ENCODE measurements at places on chromosomes 6 and 20.

- no peak for DNase-seq
These were observed 77.8 kb downstream of the TFAP2C start for GRCh38 chr20:56706867-56707360.

- DNase-seq = no peak
These were observed 5.9 kb upstream of the ADRM1 start for GRCh38 chr20:62296724-62297448.

GRCh38 chr6:102488729-102489128 lies 1095.2 kb downstream of the GRIK2 start:
- DNase-seq = no peak

GRCh38 chr6:111478749-111479148 lies 4.3 kb downstream of the REV3L start:
- no peak for DNase-seq

DNA sequence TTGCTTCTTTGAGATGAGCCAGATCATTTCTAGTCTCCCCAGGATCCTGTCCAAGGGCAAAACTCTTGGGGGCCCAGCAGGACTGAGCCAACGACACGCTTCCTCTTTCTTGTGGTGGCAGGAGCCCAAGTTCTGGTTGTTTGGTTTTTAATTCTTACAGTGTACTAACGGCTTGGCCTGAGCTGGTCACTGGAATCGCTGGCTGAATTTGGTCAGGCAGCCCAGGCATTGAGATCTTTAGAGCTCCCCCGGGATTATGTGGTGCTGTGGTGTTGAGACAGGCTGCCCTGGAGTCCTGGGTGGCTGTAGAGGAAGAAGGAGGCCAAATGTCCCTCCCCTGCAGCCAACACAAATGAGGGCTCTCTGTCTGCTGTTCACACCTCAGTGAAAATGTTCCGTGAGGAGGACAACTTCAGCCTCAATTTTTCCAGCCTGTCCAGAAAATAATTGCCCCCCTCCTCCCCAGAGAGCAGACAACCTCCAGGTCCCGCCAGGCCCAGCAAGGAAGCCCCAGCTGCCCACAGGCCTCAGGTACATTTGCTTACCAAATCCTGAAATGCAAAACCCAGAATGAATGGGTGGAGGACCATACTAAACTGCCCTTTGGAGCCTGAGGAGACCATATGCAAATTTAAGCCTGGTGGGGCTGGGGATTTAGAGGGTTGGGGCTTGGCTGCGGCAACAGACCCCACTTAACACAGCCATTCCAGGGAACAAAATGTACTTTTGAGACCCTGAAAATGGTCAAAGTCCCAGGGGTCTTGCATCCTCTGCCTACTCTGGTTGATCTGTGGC lies 23.6 kb downstream of the BNIP5 start:
- DNase-seq = no peak

DNA sequence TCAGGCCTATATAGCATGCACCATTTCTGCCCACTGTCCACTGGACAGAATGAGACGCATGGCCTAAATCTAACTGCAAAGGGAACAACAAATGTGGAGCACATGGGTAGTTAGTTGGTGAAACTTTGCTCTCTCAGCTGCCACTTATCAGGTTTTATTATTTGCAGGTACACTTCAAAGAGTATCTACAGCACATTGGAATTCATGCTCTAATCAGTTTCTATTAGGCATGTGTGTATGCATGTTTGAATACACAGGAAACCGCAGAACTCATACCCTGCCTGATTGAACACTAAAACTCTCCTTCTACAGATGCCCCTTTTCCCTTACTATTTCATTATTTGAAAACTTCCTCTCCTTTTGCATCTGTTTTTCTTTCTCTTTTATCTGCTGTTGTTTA lies 97.4 kb upstream of the HSF2 start:
- no peak for DNase-seq

DNA sequence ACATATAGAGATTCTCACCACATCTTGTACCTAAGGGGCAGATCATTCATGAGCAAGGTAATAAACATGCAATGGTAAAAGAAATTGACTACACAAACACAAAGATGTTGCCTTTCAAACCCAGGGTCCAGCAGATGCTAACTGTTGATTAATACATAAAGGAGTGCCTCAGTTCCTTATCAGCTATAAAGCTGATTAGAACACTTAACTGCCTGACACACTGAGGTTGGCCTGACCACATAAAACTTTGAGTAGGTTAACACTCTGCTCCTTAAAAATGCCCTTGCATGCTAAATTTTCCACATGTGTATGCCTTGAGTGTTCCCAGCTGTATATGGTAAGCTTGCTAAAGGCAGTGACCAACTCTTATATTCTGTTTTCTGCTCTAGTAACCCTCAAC lies 14.9 kb downstream of the CRISP2 start:
- no peak for DNase-seq

DNA sequence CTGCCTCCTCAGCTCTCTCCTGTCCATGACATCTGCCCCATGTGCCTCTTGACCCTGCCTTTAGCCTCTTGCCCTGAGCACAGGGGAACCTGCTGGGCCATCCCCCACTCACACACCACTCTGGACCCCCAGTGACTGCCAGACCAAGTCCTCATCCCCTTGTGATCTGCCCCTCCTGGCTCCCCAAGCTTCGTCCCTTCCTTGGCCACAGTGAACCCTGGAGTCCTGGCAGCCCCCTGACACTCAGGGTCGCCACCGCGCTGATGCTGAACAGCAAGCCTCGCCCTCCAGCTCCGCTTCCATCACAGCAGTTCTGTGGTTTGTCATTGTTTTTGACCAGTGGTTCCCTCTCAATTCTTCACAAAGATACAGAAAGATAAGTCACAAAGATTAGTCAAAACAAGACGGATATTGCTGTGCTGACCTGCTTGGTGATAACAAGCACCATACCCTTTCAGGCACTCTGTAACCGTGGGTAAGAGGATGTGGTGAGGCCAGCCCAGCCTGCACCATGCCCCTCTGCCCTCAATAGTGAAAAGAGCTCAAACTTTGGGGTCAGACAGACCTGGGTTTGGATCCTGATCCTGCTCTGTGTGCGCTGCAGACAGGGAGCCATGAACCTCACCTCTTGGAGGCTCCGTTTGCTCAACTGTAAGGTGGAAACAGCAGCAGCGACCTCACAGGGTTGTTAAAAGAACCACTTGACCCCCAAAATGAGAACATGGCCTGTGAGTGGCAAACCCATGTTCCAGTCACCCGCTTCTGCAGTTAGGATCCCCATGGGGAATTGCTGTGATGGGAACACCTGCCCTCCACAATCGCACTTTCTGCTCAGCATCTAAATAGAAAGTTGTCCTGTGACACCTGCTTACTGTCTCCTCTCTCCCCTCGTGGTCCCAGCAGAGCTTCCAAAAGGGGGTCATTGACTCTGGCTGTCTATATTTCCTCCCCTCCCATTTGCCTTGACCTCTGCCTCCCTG lies 114.5 kb downstream of the TOX2 start:
- no peak for DNase-seq

GRCh38 chr6:167988154-167988495 lies 9.3 kb upstream of the KIF25 start:
- DNase-seq = no peak

DNA sequence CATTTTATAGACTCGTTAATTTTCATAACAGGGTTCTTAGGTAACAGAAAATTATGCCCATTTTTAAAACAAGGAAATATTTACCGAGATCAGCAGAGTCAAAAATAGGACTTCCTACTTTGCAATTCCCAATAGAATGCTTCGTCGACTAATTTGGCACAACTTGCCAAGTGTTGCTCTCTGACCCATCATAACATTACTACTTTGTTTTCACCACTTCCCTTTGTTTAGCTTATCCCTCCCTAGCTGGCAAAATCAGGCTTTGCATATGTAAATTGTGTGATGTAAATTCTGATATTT lies 914 bp upstream of the RANBP9 start:
- DNase-seq = no peak

GRCh38 chr20:23027721-23028120 lies 7.4 kb upstream of the SSTR4 start:
- DNase-seq = no peak

DNA sequence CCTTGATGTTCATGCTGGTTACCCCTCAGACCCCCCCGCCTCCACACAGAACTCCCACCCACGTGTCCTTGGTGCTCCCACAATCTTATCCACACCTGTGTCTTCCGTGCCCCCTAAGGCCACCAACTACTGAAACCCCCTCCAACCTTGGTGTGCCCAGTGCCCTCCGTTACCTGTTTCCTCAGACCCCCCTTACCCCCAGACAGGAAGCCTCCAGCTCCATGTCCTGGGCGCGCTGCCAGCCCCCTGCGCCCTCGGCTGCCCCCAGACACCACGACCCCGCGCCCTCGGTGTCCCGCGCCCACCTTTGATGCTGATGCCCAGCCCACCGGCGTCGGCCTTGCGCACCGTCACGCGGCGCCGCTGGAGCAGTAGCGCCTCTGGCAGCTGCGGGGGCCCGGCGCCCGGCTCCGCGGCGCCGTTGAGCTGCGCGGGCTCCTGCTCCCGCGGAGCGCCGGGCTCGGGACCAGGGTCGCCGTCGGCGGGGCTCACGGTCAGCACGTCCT lies 504 bp downstream of the SNTA1 start:
- DNase-seq = no peak

- peak; percentile 96 for DNase-seq
These were observed 958.8 kb downstream of the TFAP2A start for GRCh38 chr6:9455864-9456658.

DNA sequence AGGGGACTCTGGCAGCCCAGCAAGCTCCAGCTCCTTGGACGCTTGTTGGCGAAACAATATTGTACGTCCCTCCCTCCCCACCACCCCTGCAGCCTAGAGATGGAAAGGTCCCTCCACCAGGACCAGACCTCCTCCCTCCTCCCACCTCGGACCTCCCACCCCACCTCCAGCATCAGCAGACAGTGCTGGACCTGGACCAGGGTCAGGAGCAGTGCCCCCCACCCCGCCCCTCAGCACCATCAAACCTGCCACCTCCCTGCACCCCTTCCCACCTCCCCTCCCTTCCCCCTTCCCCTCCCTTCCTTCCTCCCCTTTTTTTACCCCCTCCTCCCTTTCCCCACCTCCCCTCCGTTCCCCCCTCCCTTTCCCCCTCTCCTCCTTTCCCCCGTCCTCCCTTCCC lies 98.4 kb downstream of the TAF4 start:
- no peak for DNase-seq

DNA sequence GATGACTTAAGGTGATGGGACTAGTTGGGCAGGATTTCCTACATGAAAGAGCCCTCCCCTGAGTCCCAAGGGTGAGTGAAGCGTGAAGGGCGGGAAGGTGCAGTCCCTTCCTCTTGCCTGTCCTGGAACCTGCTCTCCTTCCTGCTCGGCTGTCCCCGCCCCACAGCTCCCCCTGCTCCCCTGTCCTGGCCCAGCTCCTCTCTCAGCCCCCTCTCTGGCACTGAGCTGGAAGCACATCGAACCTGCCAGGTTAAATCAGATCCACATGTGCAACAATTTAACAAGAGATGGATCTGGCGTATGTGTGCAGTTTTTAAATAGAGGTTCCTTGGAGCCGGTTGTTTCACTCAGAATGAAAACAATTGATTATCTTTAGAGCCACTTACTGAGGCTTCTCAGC lies 95.0 kb downstream of the LRFN2 start:
- DNase-seq = peak; percentile 45

GRCh38 chr20:1949347-1950100 lies 44.3 kb downstream of the PDYN start:
- no peak for DNase-seq

GRCh38 chr6:7630792-7631191 lies 40.8 kb downstream of the SNRNP48 start:
- no peak for DNase-seq

GRCh38 chr6:11210386-11211138 lies 21.9 kb downstream of the NEDD9 start:
- no peak for DNase-seq

- DNase-seq = no peak
These were observed 34.6 kb upstream of the PNPLA1 start for GRCh38 chr6:36235309-36235708.

- peak; percentile 65 for DNase-seq
These were observed 7.7 kb upstream of the ZKSCAN8 start for GRCh38 chr6:28134015-28134414.

DNA sequence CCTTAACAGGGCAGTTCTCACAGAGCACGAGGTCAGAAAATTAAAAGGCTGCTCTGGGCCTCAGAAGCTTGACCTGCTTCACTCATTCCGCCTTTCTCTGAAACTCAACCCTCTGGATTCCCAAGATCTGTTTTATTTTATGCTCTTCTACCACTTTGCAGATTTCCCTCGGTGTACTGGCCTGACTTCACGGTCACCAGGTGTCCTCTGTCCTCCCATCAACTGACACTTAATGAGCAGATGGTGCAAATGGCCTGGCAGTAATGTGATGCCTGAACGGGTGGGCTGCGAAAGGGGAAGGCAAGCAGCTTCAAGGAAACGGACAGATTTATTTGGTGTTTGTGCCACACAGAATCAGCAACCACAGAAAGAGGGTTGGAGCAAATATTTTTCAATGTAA lies 169.7 kb upstream of the TFAP2D start:
- DNase-seq = peak; percentile 22

DNA sequence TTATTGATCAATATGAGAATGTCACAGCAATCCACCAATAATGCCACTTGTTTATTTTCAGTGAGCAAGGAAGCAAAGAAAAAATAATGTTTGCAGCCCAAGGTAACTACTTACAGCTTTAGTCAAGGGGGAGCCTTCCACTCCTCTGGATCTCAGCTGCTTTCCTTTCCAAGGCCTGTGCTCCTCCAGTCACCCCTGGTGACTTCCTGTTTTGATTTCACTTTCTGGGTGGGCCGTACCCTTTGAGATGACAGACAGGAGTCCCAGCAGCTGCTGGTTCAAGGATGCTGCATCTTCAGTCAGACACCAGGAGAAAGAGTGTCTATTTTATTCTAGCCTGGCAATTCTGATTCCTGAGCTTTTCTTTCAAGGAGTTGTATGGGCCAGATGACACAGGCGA lies 5.6 kb upstream of the VNN2 start:
- DNase-seq = no peak

All from WERI-Rb-1 (cell line).